ENCODE measurements at places on chromosomes 1 and 21.

GRCh38 chr1:115165776-115166175 is 76.5 kb upstream of the TSPAN2 start:
- DNase-seq, result no peak

- DNase-seq, result no peak
Observed at GRCh38 chr1:19754482-19754881, 45.2 kb downstream of the TMCO4 start.

GRCh38 chr1:53198241-53198651 is 1.6 kb downstream of the CPT2 start:
- DNase-seq, result no peak

DNA sequence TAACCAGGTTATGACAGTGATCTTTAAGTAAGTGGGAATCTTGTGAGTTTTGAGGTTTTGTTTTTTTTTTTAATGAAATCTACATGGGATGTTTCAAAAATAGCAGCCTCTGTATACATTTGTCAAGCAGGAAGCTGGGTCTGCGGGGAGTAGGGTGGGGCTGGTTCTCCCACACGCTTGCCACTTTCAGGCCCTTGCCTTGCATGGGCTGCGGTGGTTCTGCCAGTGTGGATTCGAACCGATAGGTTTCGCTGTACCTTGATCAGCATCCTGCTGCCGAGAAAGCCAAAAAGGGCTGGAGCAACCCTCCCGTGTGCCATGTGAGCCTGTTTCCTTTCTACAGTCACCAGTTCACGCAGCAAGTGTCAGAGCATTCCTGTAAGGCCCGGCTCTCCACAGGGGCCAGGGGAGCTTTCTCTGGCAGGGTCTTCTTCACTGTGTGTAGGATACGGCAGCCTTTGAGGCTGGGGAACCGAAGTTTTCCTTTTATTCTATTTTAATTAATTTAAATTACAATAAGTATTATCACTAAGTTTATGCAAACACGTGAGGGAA is 79.2 kb upstream of the SAMD11 start:
- DNase-seq, result no peak

DNA sequence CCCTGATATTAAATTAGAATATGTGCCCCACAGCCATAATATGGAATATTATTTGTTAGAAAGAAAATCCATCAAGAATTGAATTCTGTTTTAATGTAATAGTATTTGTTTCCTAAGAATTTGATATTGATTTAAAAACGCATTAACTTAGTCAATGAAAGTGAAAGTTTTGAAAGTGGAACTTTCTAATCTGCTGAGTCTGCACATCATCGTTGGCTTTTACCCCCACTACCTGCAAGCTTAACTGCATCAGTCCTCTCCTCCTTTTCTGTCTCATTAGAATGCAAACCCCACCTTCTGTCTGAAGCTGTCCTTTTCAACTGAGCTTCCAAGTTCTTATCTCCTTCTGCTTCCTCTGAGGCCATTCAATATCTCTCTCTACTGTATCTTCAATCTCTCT is 42.5 kb downstream of the XCL1 start:
- DNase-seq, result no peak

GRCh38 chr1:164770131-164770529 is 211.1 kb downstream of the PBX1 start:
- DNase-seq, result no peak

Measured in stimulated activated CD4-positive, alpha-beta T cell treated with anti-CD3 and anti-CD28 coated beads, TNF-alpha, amount 100 ng/mL, for 1 hour (primary cell).